ENCODE measurements at places on chromosomes 6 and 20.

- no peak for DNase-seq
Measured at GRCh38 chr6:107132330-107132954, 17.1 kb upstream of the BEND3 start.

DNA sequence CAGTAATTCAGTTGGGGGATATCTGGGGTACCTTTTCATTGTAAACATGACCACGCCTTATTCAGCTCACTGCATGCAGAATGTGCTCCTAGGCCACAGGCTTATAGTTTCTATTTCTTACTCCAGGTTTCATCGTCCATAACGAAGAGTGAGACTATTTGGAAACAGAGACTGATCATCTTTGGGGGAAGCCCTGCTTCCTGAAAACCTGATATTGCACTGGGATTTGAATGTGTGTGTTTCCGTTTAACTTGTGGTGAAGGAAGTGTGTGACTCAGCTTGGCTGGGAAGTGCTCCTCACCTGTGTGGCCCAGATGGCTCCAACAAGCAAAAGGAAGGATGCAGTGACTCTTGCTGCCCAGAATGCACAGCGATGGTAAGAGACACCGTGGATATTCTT lies 19.6 kb upstream of the LTV1 start:
- DNase-seq: no peak

GRCh38 chr6:7647504-7647903 lies 57.5 kb downstream of the SNRNP48 start:
- DNase-seq: no peak

GRCh38 chr6:56292505-56293181 lies 45.3 kb upstream of the COL21A1 start:
- DNase-seq: no peak

- DNase-seq: no peak
Measured at GRCh38 chr6:47298475-47298874, 11.2 kb downstream of the TNFRSF21 start.

DNA sequence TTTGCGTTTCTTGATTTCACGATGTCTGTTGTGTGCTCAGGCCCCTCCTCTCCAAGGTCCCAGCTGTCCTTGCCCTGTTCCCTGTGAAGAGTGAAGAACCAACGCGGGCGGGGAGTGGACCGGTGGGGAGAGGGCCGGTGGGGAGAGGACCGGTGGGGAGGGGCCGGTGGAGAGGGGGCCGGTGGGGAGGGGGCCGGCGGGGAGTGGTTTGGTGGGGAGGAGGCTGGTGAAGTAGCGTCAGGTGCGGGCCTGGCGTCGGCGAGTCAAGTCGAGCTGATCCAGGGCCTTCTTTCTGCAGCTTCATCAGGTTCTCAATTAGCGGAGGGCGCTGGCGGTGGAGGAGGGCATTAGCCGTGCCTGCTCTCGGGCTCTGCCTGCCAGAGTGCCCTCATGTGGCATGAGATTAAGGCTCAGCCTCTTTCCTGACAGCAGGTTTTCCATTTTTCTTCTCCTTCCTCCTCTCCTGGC lies 21.2 kb upstream of the BHLHE23 start:
- peak; percentile 38 for DNase-seq

- DNase-seq: no peak
Measured at GRCh38 chr6:111210194-111210728, 123.0 kb downstream of the SLC16A10 start.

- DNase-seq: peak; percentile 67
Measured at GRCh38 chr20:49510562-49511122, 28.2 kb upstream of the KCNB1 start.

DNA sequence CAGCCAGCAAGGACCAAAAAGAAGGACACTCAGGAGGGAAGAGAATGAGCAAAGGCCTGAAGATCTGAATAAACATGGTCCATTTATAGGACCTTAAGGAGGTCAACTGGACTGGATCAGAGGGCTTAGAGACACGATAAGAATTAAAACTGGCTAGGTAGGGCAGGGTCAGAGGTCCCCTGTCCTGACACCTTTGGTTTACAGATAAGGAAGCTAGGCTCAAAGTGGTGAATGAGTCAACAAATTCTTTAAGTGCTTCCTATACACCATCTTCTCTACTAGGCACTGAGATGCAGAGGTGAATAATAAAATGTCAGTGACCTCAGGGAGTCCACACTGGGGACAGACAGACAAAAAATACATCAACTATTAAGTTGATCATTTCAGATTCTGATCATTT lies 70.3 kb downstream of the HIVEP2 start:
- DNase-seq: no peak

- DNase-seq: no peak
Measured at GRCh38 chr6:5595184-5595583, 333.9 kb downstream of the FARS2 start.

DNA sequence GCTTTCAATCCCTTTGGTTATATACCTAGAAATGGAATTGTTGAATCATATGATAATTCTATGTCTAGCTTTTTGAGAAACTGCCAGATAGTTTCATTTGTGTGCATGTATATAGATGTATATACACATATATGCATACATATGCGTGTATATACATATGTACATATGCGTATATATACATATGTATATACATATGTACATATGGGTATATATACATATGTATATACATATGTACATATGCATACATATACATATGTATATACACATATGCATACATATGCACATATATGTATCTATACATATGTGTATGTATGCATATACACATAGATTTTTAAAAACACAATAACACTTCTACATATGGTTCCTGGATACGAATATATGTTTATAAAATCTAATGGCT lies 8.4 kb downstream of the SF3B5 start:
- no peak for DNase-seq

GRCh38 chr20:63433351-63433750 lies 39.1 kb downstream of the KCNQ2 start:
- DNase-seq: no peak

GRCh38 chr6:87281426-87281825 lies 41.0 kb upstream of the SMIM8 start:
- DNase-seq: no peak

GRCh38 chr6:153130515-153131036 lies 506 bp downstream of the RGS17 start:
- peak; percentile 49 for DNase-seq

DNA sequence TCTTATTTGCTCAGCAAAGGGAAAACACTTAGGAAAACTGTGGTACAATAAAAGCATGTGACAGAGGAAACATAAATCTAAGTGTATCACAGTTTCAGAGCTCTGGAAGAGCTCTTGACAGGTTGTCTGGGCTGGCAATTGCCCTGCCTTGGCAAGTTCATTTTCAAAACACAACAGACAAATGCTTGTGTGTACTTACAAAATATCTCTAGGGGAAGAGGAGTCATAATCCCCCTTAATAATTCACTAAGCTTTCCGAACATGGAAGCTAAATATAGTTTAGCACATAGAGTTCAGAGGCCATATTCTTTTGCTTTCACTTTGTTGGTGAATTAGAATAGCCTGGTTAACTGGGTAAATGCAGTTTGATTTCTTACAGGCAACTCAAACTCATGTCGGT lies 211.6 kb upstream of the THEMIS start:
- no peak for DNase-seq

DNA sequence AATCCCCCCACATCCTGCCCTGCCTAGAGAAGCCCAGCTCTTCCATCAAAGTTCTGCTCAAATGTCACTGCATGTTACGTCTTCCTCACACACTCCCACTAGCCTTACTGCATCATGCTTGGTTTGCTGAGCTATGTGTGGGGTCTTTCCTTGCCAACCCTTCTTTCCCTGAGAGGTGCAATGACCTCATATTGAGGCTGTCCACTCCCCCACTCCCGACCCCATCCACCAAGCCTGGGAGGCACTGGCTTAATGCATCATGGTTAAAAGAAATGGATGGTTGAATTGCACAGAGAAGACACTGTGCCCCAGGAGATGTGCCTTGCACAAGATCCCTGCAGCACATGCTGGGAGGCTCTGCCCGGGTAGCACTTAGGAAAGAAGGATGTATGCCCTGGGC lies 7.7 kb upstream of the IRF4 start:
- no peak for DNase-seq

GRCh38 chr6:15689586-15690482 lies 27.0 kb upstream of the DTNBP1 start:
- no peak for DNase-seq

GRCh38 chr6:80541181-80541580 lies 434.7 kb downstream of the BCKDHB start:
- no peak for DNase-seq

GRCh38 chr20:16778159-16778558 lies 30.0 kb downstream of the OTOR start:
- DNase-seq: no peak

DNA sequence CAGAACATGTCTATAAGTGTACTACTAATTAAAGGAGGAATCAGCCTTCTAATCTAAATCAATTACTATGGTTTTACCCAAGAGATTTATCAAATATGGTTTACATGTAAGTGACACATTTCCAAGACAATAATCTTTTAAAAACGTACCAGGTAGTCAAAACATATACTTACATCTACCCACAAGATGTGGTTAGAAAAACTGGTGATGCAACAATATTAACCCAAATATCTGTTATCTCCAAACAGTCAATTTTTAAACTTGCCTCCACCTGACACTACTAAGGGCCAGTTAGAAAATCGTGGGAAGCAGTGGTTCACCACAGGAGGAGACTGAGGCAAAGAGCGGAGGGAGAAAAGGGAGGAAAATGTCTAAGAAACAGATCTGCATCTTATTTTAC lies 28.0 kb downstream of the NOL7 start:
- DNase-seq: no peak

DNA sequence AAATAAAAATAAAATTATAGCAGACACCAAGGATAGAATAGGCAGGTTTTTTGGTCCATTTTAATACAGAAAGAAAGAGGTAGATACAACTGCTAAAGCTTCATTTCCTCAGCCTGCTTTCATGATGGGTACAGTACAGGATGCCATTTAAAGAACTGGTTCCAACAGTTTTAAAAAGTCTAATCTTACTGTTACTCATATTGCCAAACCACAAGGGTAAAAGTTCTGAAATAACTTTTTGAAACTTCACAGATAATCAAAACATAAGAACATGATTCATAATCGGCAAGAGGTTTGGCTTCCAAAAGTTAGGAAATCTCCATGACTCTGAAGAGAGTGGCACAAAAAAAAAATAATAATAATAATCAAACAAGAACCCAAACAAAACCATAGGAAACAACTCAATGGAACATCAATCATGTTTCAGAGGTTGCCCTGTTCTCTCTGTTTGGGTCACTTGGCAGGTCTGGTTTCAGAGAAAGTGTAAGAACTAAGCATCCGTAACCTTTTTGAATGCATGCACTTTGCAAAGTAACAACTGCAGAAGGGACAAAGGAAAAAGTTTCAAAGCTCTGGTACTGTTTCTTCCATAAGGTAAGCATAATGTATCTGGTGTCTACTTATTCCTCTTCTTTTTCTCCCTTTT lies 79.7 kb downstream of the SMLR1 start:
- no peak for DNase-seq

DNA sequence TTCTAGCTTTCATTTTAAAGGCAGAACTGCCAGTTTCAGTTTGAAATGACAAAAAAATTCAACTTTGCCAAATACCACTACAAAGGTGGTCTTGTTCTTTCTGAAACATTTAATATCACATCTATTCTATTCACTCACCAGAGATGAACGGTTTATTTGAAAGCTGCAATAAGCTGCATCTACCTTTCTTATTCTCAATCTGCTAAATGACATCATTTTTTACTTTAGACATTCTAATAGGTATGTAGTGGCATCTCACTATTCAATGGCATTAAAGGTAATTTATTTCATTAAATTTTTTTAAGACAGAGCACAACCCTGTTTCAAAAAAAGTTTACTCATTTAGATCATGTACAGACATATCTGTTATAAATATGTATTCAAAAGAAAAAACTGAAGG lies 66.5 kb upstream of the SMIM29 start:
- no peak for DNase-seq

DNA sequence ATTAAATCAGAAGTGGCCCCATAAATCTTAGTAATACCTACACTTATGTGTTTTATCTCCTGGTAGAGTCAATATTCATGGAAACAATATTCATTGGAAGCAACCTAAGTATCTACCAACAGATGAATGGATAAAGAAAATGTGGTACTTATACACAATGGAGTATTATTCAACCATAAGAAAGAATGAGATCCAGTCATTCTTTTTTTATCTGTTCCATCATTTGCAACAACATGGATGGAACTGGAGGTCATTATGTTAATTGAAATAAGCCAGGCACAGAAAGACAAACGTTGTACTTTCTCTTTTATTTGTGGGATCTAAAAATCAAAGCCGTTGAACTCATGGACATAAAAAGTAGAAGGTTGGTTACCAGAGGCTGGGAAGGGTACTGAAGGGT lies 268.5 kb downstream of the ZFAND3 start:
- DNase-seq: no peak

DNA sequence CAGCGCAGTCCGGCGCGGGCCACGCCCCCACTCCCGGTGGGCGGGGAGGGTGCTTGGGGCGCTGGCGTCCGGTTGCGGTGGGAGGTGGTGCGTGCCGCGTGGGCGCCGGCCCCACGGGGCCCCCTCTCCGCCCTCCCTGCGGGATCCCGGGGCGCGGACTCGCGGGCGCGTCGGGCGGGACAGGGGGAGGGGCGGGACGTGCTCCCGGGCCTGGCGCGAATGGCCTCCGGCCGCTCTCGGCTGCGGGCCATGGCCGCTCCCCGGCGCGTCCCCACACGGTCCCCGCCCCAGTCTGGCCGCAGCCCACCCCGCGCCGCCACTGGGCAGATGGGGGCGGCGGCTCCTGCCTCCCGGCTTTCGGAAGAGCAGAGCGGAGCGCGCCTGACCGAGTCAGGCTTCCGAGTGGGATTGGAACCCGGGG lies 771 bp upstream of the PPP1R3G start:
- no peak for DNase-seq

GRCh38 chr6:50213146-50213545 lies 163.4 kb upstream of the DEFB112 start:
- DNase-seq: no peak

GRCh38 chr6:166253281-166253681 lies 54.9 kb downstream of the PRR18 start:
- DNase-seq: peak; percentile 78

DNA sequence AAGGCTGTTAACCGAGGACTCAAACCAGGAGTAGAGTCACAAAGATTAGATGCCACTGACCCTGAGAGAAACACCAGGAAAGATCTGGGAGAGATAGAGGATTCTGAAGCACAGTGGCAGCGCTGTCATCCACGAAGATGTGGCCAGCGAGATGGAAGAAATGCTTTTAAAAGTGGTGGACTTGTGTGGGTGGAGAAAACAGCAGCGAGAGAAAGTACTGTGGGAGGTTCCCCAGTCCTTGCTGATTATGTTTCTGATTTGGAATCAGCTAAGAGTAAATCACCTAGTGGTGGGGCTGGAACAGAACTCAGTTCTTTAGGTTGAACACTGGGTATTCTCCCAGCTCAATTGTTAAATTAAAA lies 435 bp upstream of the ZNF322 start:
- DNase-seq: no peak

- no peak for DNase-seq
Measured at GRCh38 chr6:74785236-74785635, 420.6 kb downstream of the COL12A1 start.

Data from upper lobe of right lung (tissue), 1 donor.